ENCODE measurements at places on chromosomes 3 and 15.

- no peak for DNase-seq
Measured at GRCh38 chr3:149000206-149000745, 8.9 kb downstream of the GYG1 start.

DNA sequence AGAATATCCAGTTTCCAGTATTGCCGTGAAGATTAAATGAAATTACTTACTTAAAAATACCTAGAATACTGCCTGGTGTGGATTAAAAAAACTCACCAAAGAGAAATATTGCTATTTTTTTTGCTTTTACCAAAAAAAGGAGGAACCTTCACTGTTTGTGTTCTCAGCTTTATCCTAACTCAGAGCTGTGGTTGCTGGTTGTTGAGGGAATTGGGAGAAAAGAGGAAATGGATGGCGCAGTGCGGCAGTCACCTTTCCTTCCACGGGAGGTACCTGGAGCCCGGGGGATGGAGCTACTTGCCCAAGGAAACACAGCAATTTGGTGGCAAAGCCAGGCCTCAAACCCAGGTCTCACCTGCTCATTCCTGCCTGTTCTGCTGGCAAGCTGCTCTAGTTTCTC lies 270.3 kb downstream of the RPLP1 start:
- no peak for DNase-seq

DNA sequence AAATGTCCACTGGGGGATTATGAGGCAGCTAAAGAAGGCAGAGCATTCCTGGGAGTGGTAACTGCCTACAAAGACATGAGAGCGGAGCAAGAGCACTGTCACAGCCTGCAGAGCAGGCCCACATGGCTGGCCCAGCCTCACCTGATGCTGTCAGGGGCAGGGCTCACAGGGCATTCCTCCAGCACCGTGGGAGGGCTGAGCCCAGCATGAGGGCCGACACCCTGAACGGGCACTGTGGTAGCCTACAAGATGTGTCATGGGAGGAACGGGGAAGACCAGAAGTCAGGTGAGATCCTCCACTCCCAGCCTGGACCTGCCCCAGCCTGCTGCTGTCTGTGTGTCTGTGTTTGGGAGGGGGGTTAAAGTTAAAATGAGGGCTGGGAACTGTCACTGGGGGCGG lies 30.1 kb downstream of the CCDC12 start:
- DNase-seq = no peak

DNA sequence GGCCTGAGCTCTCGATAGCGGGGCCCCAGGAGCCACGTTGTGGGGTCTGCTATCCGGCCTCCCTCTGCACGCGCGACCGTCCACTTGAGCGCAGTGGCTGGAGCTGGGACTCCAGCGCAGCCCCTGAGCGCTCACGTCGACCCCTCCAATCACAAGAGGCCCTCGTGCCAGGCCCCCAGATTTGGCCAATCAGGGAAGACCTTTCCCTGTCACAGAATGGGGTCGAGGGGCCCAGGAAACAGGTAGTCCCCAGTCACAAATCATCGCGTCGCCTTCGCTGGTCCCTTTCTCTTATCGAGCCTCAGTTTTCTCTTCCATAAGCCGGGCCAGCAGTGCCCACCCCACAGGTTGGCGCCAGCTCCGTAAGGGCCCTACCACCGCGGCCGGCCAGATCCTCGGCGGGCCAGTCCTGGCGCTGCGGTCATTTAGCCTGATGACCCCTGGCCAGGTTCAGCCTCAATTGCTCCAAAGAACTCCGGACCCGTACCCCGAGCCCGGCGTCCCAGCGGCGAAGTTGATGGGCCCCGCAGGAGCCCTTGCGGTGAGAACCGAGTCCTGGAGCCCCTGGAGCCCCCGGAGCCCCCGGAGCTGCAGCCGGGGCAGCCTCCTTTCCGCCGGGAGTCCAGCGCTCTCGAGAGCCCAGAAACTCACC lies 435 bp downstream of the ALDH1L1 start:
- no peak for DNase-seq

- no peak for DNase-seq
Measured at GRCh38 chr15:90603893-90604292, 74.2 kb downstream of the CRTC3 start.

DNA sequence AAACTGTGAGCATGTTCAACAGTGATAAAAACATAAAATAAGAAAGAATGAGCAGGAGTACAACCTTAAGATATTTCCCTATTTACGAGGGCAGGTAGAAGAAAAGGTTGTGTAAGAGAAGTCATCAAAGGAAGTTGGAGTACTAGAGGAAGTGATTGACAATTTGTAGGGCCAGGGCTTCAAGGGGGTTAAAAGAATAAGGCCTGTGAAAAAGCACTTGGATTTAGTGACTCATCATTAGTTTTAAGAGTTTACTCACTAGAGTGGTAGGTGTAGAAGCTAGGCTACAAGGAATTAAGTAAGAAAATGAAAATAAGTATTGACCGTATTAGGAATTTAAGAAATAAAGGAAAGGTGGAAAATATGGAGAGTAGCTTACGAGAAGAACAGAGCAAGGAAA lies 23.6 kb downstream of the KCNMB3 start:
- no peak for DNase-seq

DNA sequence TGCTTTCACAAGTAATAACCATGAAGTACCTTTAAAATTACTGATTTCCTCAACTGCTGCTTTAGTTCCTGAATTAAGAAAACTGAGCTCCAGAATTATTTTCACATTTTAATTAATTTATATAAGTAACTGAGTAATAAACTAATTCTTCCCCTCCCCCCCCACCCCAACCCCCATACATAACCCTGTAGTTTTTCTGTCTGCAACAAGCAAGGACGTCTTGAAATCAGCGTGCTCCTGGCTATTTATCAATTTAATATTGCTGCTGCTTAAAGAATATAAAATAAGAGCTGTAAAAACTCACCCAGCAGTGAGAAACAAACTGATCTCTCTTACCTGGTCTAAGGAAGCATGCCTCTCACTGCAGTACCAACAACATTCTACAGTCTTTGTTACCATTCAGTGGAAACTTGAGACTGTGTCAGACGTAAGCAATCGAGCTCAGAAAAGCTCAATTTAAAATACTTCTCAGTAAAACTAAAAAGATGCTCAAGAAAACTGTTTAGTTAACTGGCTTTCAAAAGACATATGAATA lies 121.0 kb downstream of the TFDP2 start:
- DNase-seq = peak; percentile 36

GRCh38 chr3:71478568-71478967 lies 105.0 kb downstream of the FOXP1 start:
- DNase-seq = no peak

GRCh38 chr3:48960841-48961413 lies 29.1 kb upstream of the P4HTM start:
- DNase-seq = no peak

DNA sequence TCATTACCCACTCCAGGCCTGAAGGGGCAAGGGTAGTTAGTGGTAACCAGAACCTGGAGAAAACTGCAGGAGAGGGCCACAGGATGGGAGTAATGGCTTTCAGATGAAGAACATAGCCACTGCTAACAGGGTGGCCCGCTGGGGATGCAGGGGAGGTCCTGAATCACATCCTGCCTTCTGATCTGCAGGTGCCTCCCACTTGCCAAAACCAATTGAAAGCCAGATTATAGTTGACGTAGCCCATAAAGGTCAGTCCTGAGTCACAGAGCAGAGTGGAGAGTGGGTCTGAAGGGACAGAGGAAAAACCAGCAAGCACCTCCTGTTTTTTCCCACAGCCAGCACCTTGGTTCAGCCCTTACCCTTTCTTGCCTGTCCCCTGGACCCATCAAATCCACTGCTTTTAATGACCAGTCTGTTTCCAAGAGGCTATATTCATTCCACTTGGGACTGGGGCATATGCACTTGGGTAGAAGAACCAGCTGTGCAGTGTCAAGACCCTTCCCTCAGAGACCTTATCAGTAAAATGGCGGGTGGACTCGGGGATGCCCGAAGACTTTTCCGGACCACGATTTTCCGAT lies 646 bp upstream of the SLC35G2 start:
- DNase-seq = peak; percentile 44

GRCh38 chr3:65953881-65954733 lies 84.6 kb downstream of the MAGI1 start:
- DNase-seq = no peak

- no peak for DNase-seq
Measured at GRCh38 chr3:72475258-72476138, 372.7 kb downstream of the SHQ1 start.

DNA sequence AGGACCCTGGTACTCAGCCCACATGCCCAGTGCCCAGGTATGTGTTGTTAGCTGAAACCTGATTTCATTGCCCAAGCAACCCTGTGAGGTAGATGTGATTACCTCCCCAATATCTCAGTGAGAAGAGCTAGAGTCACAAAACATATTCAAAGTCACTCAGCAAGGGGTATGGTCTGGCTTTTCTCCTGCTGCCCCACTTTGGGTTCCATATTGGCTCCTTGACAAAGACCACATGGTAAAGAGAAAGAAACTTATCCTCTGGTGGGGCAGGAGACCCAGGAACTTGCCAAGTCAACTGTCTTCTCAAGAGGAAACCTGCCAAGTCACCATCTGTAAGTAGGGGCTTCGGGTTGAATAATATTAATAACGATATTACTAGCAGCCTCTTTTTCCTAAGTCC lies 148.3 kb upstream of the LMCD1 start:
- no peak for DNase-seq

GRCh38 chr3:24480497-24480896 lies 14.2 kb downstream of the THRB start:
- no peak for DNase-seq

DNA sequence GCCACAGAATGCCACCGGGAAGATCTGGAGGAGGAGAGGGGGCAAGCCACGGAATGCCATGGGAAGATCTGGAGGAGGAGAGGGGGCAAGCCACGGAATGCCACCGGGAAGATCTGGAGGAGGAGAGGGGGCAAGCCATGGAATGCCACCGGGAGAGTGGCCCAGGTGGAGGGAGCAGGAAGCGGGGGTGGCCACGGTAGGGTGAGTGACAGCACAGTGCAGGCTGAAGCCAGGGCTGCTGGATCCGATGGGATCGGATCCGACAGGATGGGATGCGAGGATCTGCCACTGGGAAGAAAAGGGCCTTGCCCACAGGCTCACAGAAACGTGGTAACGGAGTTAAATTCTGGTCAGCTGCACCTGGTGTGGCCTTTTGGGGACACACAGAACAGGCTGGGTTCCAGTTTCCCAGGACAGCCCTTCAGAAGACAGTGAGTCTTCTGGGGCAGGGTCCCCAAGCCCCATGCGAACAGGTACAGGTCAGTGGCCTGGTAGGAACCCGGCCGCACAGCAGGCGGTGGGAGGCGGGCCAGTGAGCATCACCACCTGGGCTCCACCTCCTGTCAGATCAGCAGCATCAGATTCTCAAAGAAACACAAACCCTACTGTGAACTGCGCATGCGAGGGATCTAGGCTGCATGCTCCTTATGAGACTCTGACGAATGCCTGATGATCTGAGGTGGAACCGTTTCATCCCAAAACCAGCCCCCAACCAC lies 58.8 kb downstream of the XXYLT1 start:
- DNase-seq = no peak

DNA sequence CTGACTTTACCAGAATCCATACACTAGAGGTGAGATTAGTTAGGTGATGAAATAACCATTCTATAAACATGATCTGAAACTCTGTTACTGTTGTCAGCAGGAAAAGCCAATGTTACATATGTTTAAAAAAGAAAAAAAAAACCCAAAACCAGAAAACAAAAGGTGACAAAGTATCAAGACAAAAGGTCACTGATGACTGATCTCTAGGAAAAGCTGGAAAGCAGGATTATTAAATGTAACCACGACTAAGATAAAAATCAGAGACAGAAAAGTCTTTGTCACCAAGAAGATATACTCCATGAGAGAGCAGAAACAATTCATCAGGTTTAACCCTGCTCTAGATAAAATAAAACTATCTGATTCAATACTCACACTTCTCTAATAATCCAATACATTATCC lies 5.4 kb upstream of the SETD5 start:
- DNase-seq = no peak

GRCh38 chr3:88030210-88030609 lies 28.6 kb downstream of the CGGBP1 start:
- no peak for DNase-seq

GRCh38 chr3:183122257-183122932 lies 23.1 kb upstream of the MCCC1 start:
- no peak for DNase-seq

DNA sequence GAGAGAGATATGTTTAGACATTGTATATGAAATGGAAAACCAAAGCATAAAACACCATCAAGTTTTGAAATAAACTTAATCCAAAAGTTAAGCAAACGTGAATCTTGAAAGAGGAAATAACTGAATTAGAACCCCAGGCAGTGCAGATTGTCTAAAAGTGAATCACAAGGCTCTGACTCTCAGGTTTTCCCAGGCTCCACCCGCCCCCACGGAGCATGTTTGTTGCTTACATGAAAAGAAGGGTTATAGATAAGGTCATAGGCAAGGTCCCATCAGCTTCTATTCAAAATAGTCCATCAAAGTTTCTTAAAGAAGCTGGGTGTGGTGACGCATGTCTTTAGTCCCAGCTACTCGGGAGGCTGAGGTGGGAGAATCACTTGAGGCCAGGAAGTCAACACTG lies 29.0 kb upstream of the SLMAP start:
- no peak for DNase-seq

DNA sequence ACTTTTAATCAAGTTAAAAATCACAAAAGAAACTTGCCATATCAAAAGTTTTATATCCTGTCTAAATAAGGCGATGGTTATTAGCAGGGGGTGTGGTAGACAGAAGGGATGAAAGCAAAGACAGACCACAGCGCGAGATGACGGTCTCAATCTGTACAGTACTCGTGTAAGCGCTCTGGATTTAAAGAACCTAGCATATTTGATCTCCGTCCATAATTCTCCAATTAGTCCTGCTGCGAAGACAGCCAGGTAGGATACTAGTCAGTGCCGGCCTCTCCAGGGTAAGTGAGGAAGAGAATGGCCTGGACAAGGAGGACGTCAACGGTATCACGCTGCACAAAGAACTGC lies 701 bp downstream of the SGO1 start:
- no peak for DNase-seq

DNA sequence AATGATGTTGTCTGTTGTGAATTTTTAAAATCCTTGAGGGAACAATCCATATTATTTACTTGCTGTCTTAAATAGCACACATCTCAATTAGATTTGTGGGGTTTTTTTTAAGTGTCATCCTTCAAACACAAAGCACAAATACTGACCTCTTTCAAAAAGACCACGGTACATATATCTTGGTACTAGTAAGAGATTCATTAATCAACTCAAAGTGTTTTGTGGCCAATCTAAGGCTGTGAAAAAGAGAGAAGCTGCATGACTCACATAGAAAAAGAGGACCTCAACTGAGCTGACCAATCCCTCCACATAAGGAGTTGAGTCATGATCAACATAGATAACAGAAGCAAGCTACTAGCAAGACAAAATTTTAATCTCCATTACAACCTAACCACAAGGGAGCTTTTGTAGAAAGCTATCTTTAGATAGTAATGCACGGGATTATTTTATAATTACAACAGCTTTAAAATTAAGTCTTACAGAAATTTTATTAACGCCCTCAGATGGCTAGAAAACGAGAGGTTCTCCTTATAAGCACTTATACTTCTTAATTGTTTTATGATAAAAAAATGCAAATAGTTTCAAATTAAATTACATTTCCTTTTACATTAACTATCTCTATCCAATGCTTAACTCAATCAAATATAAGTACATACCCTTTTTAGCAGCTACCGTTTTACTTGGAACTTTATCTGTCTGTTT lies 60.5 kb downstream of the TOP2B start:
- DNase-seq = no peak
